ENCODE measurements at places on chromosomes 6 and 20. TPM values are rescaled to one million over a fixed set of nuclear protein-coding genes. Genes with fewer than 3 reads are reported as not detected.

The ITPA gene
- 35.2 TPM for total RNA-seq

The TRIM38 gene
- 12.3 TPM for total RNA-seq

The LST1 gene
- total RNA-seq = 0.87 TPM

The C6orf163 gene
- total RNA-seq = 3.0 TPM

The RAMACL gene
- 1.6 TPM for total RNA-seq

Measured in glomerular endothelial cell (primary cell).